ENCODE measurements at places on chromosomes 12 and 14.

- DNase-seq = no peak
Measured at GRCh38 chr14:22434901-22435550, 154.0 kb downstream of the DAD1 start.

GRCh38 chr12:120470150-120470784 is 719 bp upstream of the SRSF9 start:
- no peak for DNase-seq

DNA sequence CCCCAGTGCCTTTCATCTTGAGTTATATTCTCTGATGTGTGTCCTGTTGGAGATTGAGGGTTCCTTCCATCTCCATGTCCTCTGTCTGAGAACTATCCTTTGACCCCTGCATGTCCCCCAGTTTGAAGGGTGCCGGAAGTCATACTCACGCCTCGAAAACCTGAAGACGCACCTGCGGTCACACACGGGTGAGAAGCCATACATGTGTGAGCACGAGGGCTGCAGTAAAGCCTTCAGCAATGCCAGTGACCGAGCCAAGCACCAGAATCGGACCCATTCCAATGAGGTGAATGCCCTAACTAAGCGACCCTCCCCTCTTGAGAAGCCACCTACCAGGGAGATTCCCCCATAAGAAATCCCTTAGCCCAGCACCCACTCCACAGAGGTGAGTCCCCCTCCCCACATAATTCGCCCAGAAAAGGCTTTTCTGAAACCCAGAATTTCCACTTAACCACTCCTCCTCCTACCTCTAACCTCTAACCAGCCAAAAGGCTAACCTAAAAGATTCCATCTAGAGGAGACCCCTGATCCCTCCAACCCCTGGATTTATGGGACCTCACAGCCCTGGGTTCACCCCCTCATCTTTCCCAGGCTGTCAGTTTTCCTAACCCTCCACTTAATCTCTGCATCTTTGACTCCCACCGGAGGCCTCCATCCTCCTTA is 7.8 kb downstream of the GLI1 start:
- no peak for DNase-seq

DNA sequence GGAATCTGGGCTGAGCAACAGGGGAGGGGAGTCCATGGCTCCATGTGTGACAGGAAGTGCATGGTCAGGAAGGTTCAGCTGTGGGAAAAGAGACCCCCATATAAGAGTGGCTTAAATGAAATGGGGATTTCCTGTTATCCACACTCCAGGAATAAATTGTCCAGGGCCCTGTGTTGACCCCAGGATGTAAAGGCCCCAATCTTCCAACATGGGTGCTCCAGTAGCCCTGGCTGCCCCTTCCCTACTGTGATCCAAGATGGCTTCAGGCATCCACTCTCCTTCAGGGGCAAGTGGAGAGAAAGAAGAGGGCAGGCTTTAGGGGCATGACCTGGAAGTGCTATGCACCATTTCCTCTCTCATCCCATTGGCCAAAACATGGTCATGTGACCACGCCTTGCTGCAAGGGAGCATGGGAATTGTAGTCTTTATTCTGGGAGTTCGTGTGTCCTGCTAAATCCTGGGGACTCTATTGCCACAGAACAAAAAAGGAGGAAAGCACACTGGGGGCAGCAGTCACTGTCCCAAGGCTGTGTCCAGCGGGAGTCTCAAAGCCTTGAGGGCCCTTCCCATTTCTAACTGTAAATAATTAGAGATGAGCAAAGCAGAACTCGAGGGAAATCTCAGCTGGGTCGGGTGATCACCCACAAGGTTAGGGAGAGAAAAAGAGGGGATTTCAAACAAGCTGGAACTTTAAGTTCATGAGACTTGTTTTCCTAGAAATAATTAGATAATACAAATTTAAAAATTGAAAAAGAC is 289.2 kb downstream of the ADGRD1 start:
- no peak for DNase-seq

DNA sequence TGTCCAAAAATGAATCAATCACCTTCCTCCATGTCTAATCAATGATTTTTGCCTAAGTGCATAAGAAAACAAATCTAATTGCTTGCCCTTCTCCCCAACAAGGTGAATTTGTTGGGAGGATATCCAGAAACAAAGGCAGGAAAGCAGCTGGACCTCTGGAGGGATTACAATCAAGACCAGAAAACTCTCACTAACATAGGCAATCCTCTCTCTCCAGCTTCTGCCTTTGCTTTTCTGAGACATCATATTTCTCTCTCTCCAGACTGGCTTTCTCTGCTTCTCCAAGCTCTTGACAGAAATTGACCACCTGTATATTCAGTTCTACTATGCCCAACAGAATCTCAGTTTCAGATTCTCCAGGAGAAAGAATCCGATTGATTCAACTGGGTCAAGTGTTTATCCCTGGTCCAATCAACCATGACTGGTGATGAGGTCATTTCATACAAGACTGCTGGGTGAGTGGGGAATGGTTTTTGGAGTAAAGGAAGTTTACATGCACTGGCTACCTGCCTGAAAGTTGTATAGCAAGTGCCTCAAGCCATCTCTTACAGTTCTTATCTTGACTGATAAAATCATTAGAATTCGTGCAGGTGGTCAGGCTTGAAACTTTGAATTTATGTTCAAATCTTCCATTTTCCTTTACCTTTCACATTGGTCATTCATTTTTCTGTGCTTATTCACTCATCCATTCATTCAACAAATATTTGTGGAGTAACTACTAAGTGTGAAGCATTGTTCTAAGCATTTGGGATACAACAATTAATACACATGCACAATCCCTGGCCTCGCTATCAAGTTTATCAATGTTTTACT is 22.2 kb upstream of the CFAP54 start:
- DNase-seq = no peak

GRCh38 chr12:26576266-26576665 is 256.7 kb downstream of the ITPR2 start:
- no peak for DNase-seq

GRCh38 chr14:65821224-65821753 is 408.8 kb downstream of the FUT8 start:
- no peak for DNase-seq

DNA sequence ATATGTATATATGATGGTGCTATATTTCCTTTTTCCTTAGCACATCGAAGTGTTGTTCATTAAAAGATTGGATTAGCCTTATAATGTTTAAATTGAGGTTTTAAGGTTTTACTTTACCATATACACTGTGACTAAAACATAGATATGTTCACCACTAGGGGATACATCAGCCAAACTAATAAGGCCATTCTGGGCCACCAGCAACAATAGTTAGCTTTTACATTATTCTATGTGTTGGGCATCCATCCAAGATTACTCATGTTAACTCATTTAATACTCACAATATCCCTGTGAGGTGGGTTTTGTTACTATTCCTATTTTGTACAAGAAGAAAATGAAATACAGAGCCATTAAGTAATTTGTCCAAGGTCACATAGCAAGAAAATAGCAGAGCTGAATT is 202.6 kb upstream of the AVPR1A start:
- no peak for DNase-seq

DNA sequence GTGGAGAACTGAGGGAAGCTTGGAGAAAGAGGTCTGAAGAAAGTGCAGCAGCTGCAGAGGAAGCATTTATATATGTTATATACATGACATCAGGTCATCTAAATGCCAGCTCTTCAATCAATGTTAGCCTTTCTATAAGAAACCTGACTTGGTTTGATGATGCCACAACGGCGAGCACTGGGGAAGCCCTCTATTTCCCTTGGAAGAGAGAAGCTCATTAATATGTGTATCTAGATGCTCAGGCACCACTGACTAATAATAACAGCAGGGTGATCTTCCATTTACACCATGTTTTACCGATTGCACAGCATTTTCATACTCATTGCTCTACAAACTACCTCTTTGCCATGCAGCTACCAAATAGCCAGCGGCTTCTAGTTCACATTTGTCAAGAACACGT is 811 bp downstream of the ACYP1 start:
- no peak for DNase-seq

DNA sequence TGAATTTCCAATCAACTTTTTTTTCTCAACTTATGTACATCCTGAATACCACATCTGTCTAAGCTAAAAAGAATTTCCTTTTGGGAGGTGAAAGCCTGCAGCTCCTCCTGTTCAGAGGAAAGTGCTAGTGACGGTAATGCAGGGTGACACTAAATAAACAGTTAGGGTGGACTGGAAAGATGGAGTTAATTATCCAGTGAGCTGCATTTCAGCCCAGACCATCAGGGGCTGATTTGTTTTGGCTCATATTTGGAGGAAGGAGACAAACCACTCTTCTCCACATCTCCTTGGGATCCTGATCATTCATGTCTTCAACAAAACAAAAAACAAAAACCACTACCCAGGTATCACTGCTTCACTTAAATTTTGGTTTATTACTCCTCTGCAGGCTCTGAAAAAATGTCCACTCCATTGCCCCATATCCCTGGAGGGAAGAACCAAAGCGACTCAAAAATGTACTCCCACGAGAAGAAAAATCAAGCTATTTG is 5.1 kb upstream of the SIX1 start:
- DNase-seq = no peak

DNA sequence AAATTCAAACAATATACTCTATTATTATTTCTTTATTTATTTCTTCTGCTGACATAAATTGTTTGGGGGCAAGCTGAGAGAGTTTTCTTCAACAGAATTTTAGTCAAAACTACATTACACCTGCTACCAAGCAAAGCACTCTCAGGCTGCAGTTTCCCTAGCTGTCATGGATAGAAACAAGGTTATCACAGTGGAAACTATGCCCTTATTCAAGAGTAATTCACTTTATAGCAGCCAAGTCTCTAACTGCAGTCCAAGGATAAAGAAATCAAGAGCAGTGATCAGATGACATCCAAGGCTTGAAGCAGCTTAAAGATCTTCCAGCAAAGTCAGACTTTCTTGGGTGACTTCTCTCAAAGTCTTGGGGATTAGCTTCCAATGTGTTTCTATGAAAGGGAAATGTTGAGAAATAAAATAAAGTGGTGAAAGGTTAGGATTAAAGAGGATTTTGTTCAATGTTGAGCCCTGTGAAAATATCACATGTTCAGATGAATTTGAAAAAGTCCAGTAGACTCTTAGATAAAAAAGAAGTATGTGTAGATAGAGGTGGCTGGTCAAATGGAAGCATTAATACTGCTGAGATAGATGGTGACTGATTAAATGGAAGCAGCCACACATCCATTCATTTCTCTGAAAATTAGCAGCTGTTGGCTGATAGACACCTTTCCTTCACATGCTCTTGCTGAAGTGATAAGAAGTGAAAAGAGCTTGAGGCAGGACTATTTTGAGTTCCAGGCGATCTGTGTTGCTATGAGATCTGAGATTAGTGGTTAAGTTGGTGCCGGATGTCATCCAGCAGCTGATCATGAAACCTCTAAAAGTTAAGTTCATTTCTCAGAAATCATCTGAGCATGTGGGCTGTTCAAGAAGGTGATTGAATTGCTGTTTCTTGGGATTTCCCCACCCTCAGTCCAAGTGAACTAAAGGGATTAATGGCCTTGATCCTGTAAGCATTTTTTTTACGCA is 257.8 kb upstream of the BTG1 start:
- DNase-seq = no peak

Data from right hindlimb (tissue), 1 donor.